ENCODE measurements at places on chromosomes 6 and 20.

GRCh38 chr20:59103573-59103972 is 60.0 kb upstream of the ZNF831 start:
- no peak for DNase-seq

GRCh38 chr6:44464527-44465310 is 77.2 kb downstream of the CDC5L start:
- DNase-seq: no peak

DNA sequence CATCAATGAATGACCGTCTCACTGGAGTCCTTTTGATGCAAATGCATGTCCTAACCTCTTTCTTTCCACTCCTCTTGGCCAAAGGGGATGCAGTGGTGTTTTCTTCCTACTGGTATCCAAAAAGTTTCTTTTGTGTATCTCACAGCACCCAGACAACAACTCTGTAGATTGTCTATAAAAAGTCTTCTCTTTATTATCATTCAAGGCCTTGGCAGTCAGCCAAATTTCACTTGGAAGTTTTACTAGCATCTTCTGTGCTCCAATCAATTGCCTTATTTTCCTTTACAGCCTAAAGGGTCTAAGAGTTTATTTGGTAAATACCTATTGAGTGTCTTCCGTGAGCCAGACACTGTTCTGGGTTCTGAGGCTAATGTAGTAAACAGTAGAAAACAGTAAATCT is 150.2 kb upstream of the RNF217 start:
- no peak for DNase-seq

DNA sequence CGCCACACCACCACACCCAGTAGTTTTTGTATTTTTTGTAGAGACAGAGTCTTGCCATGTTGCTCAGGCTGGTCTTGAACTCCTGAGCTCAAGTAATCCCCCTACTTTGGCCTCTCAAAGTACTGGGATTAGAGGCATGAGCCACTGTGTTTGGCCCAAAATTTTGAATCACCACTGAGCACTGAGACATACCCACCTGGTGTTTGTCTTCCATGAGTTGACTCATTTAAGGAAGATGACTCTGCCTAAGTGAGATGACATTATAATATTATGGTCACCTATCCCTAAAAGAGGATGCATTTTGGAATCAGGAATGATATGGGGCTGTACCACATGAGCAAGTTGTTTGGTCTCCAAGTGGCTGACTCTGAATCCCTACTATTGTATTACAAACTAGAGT is 54.6 kb upstream of the RNF217 start:
- DNase-seq: no peak

GRCh38 chr6:124604719-124605118 is 357.5 kb upstream of the RNF217 start:
- no peak for DNase-seq

GRCh38 chr6:127053032-127053874 is 65.2 kb upstream of the RSPO3 start:
- DNase-seq: no peak

GRCh38 chr6:167588181-167588919 is 238.4 kb upstream of the AFDN start:
- DNase-seq: no peak

GRCh38 chr6:97925504-97925903 is 642.5 kb upstream of the MMS22L start:
- DNase-seq: no peak

- peak; percentile 45 for DNase-seq
Observed at GRCh38 chr20:64077876-64078551, 1.3 kb downstream of the RGS19 start.

GRCh38 chr20:32447136-32448027 is 89.3 kb downstream of the ASXL1 start:
- no peak for DNase-seq

DNA sequence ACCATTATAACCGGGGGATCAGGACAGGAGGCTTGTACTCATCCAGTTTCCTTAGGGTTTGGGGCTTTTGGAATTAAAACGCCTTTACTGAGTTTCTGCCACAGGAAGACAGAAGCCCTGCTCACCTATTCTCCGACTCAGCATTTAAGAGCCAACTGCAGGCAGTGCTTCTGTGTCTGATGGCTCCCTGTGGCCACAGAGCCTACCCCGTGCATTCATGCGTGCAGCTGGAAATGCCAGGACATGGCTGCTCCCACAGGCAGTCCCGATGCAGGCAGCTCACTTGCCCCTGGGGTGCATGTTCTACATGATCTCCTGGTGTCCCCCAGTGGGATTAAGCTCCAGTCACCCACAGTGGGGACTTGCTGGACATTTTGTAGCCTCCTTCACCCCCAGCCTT is 22.2 kb downstream of the ZNF831 start:
- no peak for DNase-seq

DNA sequence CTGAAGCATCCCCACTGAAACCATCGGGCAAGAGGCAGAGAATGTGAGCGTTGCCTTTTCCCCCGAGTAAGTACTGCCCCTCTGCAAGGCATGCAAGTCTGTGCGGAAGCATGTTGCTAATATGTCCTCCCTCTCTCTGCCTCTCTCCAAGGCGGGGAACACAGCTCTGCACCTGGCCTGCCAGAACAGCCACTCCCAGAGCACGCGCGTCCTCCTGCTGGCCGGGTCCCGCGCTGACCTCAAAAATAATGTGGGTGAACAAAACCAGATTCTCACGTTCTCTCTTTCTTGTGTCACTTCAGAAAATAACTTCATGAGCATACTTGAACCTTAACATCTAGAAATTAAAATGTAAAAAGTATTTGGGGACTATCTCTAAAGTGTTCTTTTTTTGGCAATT is 26.4 kb downstream of the LYRM2 start:
- no peak for DNase-seq

- DNase-seq: no peak
Observed at GRCh38 chr6:27441001-27441400, 31.9 kb downstream of the ZNF184 start.

- DNase-seq: no peak
Observed at GRCh38 chr6:110520992-110521543, 44.7 kb upstream of the SLC22A16 start.

DNA sequence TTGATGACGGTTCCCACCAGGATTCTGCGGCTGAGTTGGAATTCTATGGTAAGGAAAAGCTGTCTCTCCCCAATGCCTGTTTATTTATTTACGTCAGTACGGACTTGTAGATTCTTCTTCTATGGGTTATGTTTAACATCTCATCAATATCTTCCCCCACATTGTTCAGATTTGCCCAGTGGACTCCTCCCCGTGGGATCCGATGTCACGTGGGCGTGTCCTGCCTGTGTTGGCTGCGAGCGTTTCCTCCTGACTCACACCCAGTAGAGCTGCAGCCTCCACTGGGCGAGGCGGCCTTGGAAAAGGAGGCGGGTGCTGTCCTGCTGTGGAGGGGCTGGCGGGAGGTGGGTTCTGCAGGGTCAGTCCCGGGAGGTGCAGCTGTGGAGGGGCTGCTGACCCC is 46.8 kb upstream of the SLCO4A1 start:
- no peak for DNase-seq

GRCh38 chr6:55916188-55916587 is 40.8 kb upstream of the BMP5 start:
- DNase-seq: no peak

GRCh38 chr6:108526739-108527174 is 34.0 kb upstream of the FOXO3 start:
- no peak for DNase-seq

GRCh38 chr6:170176898-170177771 is 113.7 kb downstream of the DLL1 start:
- DNase-seq: no peak

- DNase-seq: no peak
Observed at GRCh38 chr20:46739431-46740213, 30.2 kb downstream of the SLC2A10 start.

- DNase-seq: no peak
Observed at GRCh38 chr6:158868122-158868480, 48.9 kb upstream of the EZR start.

- DNase-seq: no peak
Observed at GRCh38 chr20:13868331-13868730, 83.5 kb downstream of the NDUFAF5 start.

DNA sequence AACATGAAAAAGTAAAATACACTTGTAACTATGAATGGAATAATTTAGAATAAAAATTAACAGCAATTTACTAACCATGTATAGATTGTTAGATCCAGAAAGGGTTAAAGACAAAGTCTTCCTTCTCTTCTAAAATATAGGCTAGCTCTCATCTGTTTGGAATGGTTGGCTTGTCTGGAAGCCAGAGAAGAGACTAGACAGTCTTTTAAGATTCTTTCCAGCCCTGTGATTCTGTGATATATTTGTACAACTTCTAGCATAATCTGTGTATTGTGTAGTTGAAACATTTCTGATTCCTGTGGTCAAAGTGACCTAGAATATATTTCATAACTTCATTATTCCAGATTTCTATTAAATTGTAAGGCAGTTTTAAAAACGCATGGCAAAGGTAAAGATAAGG is 196.6 kb downstream of the UST start:
- no peak for DNase-seq

GRCh38 chr6:158647501-158647900 is 2.4 kb upstream of the SYTL3 start:
- no peak for DNase-seq

DNA sequence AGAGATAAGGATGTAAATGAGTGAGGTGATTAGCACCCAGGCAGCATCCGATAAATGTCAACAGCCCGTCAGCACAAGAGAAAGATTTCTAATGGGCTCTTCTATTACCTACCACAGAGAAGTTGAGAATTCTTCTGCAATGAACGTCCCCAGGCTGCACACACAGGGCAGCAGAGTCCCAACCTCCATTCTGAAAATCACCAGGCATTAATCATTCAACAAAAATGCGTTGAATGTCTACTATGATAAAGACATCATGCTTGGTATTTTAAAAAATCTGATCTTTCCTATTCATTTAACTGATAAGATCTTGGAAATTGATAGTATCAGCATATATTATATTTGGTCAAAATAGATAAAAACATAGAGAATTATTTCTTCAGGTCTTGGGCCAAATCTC is 59.5 kb upstream of the VGLL2 start:
- no peak for DNase-seq

- no peak for DNase-seq
Observed at GRCh38 chr6:14088600-14089192, 28.9 kb upstream of the CD83 start.

GRCh38 chr6:106688177-106688951 is 59.0 kb downstream of the QRSL1 start:
- no peak for DNase-seq

DNA sequence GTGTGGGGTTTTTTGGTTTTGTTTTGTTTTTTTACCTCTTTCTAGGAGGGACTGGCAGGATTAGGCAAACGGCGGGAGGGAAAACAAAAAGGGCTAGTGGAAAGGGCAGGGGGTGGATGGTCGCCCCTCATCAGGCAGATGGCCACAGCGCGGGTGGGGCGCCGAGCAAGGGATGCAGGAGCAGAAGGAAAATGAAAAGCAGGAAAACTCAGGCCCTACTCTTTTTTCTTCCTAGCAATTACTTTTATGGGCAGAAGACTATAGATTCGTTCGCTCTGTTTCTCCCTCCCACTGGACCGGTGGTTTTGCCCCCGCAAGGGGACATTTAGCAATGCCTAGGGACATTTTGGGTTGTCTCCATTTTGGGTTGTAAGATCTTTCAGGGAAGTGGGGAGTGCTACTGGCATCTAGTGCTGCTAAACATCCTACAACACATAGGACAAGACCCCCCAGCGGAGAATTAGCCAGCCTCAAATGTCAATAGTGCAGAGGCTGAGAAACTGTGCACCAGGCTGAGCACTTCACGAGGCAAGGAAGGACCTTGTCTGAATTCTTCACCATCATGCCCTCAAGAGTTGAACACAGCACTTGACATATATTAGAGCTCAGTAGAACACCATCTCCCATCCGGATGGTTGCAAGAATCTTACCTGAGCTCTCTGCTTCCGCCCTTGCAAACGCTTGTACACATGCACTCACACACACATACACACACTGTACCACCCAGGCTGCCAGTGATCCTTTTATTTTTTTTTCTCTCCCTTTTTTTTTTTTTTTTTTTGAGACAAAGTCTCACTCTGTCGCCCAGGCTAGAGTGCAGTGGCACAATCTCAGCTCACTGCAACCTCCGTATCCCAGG is 4.8 kb upstream of the ZMYND8 start:
- DNase-seq: no peak

DNA sequence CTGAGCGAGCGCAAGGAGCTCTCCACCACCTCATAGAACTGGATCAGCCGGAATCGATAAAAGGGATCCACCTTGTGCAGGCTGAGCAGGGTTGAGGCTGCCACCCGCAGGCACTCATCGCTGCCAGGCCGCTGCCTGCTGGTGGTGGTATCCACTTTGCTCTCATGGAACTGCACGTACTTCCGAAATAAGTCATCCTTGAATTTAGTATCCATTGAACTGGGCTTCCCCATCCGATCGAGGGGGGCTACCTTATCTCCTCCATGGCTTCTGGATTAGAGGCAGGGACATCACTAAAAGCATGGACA is 7.1 kb downstream of the SPATA2 start:
- no peak for DNase-seq

- no peak for DNase-seq
Observed at GRCh38 chr6:88982720-88983119, 19.3 kb upstream of the RNGTT start.

GRCh38 chr6:17493286-17493685 is 99.9 kb downstream of the CAP2 start:
- no peak for DNase-seq

GRCh38 chr6:144265061-144265357 is 20.1 kb upstream of the UTRN start:
- no peak for DNase-seq

- no peak for DNase-seq
Observed at GRCh38 chr20:47481330-47482216, 20.1 kb upstream of the NCOA3 start.

DNA sequence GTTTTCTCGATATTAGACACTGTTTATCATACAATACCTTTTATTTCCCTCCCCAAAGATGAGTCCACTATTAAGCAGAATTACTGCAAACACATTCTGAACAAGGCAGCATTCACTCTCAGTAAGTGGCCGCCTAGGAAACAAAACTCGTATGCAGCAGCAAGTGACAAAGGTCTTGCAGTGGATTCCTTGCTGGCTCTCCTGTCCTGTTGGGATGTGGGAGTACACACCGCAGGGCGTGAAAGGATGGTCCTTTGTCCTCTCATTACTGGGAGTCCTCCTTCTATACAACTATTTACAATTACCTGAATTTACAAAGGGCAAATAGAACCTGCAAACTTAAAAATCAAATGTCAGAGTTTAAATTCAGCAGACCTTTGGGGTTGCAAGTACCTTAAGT is 16.1 kb downstream of the CTCFL start:
- DNase-seq: no peak

- no peak for DNase-seq
Observed at GRCh38 chr20:62425281-62426058, 1.9 kb downstream of the RBBP8NL start.

DNA sequence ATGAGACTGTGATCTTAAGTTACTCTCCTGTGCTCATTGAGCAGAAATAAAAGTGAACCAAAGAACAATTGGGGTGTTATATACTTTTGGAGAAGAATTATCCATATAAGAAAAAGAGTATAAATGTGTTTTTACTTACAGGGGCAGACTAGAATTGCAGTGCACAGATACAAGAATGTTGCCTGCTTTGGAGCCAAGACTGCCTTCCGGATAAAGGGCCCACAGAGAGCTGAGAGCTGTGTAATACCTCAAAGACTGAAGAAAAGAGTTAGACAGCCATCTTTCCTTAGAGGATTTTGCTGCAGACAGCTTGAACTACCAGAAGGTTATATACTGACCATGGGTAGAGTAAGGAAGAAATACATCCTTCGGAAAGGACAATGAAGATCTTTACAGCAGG is 1235.5 kb upstream of the CITED2 start:
- DNase-seq: no peak

GRCh38 chr6:159119791-159120190 is 49.4 kb upstream of the FNDC1 start:
- no peak for DNase-seq

Data from T-helper 9 cell (primary cell).